CD8-positive, alpha-beta T cell (primary cell): ENCODE measurements at places on chromosomes 11 and 22.

- DNase-seq, result no peak
Observed at GRCh38 chr22:22452211-22452610, 56.3 kb downstream of the ZNF280B start.

GRCh38 chr22:39422721-39423120 lies 23.1 kb downstream of the TAB1 start:
- no peak for DNase-seq

- DNase-seq, result no peak
Observed at GRCh38 chr11:38491986-38492385, 1894.0 kb upstream of the RAG2 start.

DNA sequence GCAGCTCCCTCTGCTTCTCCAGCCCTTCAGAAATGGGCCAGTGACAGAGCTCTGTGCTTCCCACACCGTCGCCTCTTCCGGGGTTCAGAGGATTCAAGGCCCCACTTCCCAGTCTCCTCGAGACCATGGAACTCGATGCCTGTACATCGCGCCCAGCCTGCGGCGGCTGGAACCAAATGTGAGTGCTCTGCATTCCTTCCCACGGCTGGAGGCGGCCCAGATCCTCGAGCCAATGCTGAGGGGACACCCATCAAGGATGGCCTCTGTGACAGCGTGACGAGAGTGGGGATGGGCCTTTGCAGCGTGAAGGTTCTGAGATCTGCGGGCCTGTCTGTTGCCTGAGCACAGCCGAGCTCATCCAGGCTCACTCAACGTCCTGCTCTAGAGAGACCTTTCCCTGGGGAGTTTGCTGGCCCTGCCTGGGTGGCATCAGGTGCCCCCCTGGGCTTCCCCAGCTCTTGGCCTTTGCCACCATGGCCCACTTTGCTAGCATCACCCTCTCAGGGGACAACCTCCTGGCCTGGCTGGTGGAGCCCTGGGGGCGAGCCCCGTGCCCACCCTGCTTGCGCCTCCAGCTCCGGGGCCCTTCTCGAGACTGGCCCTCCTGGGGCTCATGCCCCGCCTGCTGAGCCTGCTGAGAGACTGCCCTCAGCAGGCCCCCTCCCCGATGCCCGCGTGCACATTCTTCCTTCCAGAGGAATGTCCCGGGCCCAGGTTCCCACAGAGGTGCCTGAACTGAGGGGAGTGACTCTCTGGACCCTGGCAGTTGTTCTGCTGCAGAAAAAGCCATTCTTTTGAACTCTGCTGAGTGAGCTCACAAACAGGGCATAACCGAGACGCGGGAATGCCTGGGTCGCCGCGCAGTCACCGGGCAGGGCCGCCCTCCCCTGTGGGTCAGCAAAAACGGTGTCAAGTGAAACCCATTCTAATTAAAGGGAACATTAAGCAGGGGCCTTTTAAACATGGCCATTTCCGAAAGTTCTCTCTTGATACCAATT lies 7.3 kb upstream of the MYEOV start:
- no peak for DNase-seq

DNA sequence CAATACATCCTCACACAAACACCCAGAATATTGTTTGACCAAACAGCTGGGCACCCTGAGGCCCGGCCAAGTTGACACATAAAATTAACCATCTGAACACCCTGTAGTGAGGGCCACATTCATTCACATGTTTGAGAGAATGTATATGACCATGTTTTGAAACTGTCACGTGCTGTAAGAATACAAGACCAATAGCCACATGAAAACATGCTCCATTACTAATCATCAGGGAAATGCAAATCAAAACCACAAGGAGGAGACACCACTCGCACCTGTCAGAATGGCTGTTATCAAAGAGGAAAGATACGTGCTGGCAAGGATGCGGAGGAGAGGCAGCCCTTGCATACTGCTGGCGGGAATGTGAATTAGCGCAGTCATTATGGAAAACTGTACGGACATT lies 38.3 kb upstream of the IGSF9B start:
- no peak for DNase-seq

- DNase-seq, result no peak
Observed at GRCh38 chr11:56632329-56632728, 9.9 kb downstream of the OR5AP2 start.

- DNase-seq, result no peak
Observed at GRCh38 chr11:14892577-14892976, 546 bp upstream of the CYP2R1 start.

- no peak for DNase-seq
Observed at GRCh38 chr22:41912338-41913039, 2.4 kb downstream of the SHISA8 start.

- no peak for DNase-seq
Observed at GRCh38 chr11:67998150-67999045, 5.5 kb downstream of the UNC93B1 start.

DNA sequence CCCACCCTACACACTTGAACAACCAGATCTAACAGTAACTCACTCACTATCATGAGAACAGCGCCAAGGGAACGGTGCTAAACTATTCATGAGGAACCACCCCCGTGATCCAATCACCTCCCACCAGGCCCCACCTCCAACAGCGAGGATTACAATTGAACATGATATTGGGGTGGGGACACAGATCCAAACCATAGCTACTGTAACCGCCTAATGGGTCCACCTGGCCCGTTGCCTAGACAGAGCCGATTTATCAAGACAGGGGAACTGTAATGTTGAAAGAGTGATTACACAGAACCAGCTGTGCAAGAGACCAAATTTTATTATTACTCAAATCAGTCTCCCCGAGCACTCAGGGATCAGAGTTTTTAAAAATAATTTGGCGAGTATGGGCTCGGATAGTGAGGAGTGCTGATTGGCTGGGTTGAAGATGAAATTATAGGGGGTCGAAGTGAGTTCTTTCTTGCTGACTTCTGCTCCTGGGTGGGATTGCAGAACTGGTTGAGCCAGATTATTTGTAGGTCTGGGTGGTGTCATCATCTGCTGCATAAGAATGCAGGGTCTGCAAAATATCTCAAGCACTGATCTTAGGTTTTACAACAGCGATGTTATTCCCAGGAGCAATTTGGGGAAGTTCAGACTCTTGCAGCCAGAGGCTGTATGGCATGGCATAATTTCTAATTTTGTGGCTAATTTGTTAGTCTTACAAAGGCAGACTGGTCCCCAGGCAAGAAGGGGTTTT lies 17.9 kb upstream of the ZC3H12C start:
- DNase-seq, result no peak

GRCh38 chr22:42397332-42398249 lies 34.6 kb downstream of the NFAM1 start:
- no peak for DNase-seq

- DNase-seq, result no peak
Observed at GRCh38 chr11:33227578-33228261, 29.5 kb upstream of the HIPK3 start.

- no peak for DNase-seq
Observed at GRCh38 chr11:1221848-1222311, 986 bp upstream of the MUC5B start.

DNA sequence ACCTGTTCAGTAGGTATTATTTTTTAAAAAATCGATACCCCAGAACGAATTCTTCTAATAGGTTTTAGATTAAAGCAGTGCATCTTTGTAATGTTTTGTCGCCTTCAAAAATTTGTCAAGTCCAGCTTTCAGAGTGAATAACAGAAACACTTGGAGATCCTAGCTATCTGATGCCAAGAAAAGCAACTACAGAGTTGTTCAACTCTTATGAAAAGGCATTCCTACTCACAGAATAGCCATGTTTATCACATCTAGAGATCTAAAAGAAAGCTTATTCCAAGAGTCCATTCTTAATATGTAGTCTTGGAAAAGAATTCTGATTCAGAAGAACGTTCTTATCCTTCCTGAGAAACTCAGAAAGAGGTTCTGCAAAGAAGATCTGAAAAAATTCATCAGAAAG lies 268.5 kb downstream of the TTC28 start:
- DNase-seq, result no peak

DNA sequence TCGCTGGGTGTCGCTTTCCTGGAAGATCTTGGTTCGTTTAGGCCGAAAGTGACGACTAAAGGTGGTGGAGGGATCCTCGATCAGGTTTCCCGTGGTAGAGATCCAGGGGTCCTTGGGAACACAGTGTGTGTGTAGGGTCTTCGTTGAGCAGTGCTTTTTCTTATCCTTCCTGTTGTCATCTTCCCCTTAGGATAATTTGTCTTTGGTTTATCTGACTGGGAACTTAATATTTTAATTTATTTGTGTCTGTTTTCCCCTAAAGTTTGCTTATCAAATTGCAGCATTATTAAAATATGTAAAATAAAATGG lies 403 bp downstream of the RBM7 start:
- DNase-seq, result no peak

GRCh38 chr22:24164940-24165339 lies 16.3 kb upstream of the SUSD2 start:
- DNase-seq, result no peak

GRCh38 chr11:1825039-1825740 lies 9.6 kb upstream of the SYT8 start:
- no peak for DNase-seq

- no peak for DNase-seq
Observed at GRCh38 chr11:82082976-82083375, 650.7 kb downstream of the FAM181B start.

DNA sequence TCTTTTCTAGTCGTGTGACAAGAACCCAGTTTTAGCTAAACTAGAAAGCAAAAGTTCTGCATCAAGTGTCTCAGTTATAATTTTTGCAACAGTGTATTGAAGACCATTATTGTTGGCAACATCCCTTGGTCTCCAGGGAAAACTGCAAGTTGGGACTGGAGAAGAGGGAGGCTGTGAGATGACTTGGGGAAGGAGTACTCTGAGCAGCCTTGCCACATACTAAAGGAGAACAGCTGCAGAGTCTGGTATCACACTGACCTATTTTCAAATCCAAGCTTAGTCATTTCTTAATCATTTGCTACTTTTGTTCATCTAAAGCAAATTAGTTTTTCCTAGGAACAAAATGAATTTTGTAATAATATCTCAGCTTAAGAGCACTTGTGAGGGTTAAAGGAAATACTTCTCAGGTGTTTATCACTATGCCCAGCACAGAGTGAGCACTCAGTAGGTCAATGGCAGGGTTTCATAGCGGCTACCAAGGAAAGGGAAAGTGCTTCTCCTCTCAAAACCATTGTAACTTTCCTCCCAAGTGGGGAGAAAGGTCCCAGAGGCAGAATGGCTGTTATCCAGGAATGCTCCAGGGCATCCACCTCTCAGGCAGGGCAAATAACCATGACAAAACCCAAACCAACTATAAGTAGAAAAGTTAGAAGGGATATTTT lies 247.1 kb downstream of the C11orf87 start:
- no peak for DNase-seq

GRCh38 chr22:38786631-38787030 lies 7.3 kb downstream of the DNAL4 start:
- no peak for DNase-seq

- DNase-seq, result no peak
Observed at GRCh38 chr11:97354026-97354425, 964.2 kb downstream of the JRKL start.

GRCh38 chr22:43883012-43883661 lies 8.7 kb downstream of the PNPLA5 start:
- DNase-seq, result no peak

GRCh38 chr22:19877626-19878339 lies 23.1 kb upstream of the GNB1L start:
- DNase-seq, result no peak

DNA sequence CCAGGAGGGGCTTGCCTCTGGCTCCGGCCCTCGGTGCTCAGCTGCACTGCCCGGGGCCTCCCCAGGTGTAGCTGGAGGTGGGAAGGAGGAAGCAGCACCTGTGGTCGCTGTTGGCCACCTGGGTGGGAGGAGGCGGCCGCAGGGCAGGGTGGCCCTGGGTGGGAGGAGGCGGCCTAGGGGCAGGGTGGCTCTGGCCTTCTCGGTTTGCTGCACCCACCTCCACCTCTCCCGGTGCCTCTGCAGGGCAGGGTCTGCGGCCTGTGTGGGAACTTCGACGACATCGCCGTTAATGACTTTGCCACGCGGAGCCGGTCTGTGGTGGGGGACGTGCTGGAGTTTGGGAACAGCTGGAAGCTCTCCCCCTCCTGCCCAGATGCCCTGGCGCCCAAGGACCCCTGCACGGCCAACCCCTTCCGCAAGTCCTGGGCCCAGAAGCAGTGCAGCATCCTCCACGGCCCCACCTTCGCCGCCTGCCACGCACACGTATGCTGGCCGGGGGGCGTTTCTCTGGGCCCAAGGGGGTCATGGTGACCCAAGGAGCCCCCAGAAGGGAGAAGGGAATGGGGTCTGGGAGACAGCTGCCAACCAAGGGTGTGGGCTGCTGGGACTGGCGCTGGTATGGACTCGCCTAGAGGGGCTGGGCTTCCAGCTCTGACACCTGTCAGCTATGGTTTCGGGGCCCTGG lies 20.6 kb downstream of the MUC5AC start:
- DNase-seq, result no peak

DNA sequence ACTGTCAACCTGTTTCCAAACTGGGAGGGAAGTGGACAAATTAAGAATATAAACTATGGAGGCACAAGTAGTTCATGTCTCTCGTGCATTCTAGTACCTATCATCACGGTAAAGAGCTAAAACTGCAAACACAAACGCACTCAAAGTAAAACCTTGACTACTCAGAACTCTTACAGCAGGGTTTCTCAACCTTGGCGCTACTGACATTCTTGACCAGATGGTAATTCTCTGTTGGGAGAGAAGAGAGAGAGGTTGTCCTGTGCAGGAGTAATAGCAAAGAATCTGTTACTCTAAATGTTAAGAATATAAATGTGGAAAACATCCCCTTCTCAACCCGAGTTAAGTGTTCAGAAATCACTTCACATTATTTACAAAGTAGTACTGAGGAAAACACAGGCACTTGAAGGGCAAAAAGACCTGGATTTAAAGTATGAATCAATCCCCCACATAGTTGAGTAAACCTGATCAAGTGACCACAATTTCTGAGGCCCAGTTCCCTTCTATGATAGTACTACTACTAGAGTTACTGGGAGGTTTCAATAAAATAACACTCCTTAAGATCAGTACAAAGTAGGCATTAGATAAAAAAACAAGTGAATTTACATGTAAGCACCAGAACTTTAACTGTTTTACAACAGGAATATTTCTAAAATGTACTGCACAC lies 73.1 kb upstream of the ARHGAP32 start:
- no peak for DNase-seq

- DNase-seq, result peak; percentile 71
Observed at GRCh38 chr22:23772649-23773473, at the start of gene MMP11. Gene MMP11, plus strand, starts transcription at chr22:23772849. Its CDS starts 22 bp downstream, at chr22:23772871.

DNA sequence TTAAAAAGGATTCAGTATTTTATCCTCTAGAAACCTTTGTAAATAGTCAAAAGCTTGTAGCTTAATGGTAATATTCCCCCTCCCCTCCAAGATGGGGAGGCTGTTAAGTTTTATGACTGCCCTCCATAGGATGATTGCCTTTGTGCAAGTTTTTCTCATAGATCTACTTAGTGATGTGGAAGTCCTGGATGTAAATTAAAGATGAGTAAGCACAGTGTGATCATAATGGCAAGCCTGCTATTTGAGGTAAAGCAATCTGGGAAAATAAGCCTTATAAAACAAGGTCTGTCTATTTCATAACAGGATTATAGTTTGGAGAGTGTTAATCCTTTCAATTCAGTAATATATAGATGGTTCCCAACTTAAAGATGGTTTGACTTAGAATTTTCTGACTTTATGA lies 216.3 kb downstream of the DDX10 start:
- DNase-seq, result no peak
